ENCODE measurements at places on chromosomes 11 and 22.

- DNase-seq, result no peak
Measured at GRCh38 chr11:119091966-119092879, 7.5 kb downstream of the HMBS start.

- DNase-seq, result no peak
Measured at GRCh38 chr11:45659818-45660160, 5.6 kb downstream of the CHST1 start.

DNA sequence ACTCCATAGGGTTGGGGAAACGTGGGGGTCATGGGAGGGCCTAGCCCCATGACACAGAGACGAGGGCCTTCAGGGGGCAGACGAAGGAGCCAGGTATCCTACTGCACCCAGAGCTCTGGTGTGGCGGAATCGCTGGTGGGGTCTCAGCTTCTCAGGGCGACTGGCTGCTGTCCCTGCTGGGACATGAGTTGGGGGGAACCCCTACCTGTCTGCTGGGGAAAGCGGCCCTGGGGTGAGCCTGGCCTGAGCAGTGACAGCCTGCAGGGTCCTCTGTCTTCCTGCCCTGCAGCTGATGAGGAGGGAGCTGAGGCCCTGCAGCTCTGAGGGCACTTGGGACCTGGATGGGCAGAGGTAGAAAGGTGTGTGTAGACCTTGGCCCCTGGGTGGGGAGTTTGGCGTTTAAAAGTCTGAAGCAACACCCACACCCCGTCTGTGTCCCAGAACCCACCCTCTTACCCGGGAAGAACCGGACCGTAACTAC, 33.6 kb upstream of the GRAMD4 start:
- DNase-seq, result no peak

- no peak for DNase-seq
Measured at GRCh38 chr11:1675536-1676228, 21.3 kb upstream of the KRTAP5-6 start.

- no peak for DNase-seq
Measured at GRCh38 chr11:110147962-110148709, 54.9 kb downstream of the ZC3H12C start.

DNA sequence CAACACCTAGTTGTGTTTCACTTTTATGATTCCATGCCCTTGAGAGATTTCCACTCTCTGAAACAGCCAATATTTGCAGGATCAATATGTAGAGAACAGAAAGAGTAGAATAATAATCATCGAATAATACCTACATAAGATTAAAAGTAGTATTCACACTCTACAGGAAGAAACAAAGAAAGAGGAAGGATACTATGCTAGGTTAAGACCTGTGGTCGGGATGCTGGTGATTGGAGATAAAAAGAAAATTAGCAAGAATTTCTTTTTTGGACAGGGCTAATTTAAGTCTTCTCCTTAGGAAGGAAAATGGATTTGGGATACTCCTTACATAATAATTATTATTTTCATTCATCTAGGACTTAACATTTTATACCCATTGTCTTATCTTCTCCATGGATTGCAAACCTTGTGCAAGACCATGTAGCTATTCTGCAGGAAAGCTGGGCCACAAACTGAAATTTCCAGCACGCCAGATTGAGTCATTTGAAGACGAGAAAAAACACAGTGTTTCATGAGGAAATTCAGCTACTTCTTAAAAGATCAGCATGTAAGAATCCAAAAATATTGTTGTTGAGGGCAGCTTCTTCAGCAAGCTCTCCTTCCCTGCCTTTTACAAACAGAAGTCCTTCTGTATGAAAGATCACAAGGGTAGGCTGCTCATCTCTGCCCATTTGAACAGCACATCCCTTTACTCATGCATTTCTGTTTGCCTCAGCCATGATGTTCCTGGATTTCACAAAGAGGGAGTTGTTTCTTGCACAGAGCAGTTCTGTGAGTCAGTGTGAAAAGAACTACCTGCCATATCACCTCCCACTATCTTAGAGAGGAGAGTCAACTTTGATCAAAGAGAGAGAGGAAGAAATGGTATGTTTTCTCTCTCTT, 90.7 kb downstream of the FAM76B start:
- peak; percentile 45 for DNase-seq

GRCh38 chr11:72218251-72218745, 1.7 kb downstream of the FOLR2 start:
- no peak for DNase-seq

DNA sequence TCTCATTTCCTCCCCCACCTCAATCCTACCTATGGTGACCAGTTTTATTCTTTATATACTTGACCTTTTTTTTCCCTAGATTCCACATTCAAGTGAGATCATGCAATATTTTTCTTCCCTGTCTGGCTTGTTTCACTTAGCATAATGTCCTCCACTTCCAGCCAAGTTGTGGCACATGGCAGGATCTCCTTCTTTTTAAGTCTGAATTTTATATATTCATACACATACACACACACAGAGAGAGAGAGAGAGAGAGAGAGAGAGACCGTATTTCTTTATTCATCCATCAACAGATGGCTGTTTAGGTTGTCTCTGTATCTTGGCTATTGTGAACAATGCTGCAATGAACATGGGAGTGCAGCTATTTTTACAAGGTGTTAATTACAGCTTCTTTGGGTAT, 1.4 kb downstream of the POU2AF2 start:
- no peak for DNase-seq

GRCh38 chr22:40199852-40200251, 22.1 kb downstream of the TNRC6B start:
- DNase-seq, result no peak

DNA sequence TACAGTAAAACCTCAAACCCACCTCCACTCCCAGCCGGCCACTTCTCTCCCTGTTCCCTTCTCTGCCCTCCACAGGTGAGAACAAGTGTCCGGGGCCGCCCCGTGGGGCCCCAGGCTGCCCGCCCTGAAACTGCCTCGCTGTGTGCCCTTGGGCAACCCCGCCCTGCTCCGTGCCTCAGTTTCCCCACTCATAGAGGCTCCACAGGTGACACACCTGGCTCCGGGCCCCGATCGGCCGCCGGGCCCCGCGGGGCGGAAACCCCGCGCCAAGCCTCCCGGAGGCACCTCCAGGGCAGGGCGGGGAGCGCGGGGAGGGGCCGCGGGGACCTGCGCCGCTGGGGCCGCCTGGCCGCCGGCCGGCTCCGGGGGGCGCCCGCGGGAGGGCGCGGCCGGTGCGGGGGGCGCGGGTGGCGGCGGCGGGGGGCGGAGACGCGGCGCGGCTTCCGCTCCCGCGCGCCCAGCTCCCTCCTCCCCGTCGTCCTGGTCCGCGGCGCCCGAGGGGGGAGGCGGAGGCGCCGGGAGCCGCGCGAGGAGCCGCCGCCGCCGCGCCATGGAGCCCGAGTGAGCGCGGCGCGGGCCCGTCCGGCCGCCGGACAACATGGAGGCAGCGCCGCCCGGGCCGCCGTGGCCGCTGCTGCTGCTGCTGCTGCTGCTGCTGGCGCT, at the start of gene LRP5:
Gene LRP5, plus strand, starts transcription at position 475 of the 663 bp plus-strand sequence. Its CDS starts 124 bp downstream, at position 599.
- no peak for DNase-seq

DNA sequence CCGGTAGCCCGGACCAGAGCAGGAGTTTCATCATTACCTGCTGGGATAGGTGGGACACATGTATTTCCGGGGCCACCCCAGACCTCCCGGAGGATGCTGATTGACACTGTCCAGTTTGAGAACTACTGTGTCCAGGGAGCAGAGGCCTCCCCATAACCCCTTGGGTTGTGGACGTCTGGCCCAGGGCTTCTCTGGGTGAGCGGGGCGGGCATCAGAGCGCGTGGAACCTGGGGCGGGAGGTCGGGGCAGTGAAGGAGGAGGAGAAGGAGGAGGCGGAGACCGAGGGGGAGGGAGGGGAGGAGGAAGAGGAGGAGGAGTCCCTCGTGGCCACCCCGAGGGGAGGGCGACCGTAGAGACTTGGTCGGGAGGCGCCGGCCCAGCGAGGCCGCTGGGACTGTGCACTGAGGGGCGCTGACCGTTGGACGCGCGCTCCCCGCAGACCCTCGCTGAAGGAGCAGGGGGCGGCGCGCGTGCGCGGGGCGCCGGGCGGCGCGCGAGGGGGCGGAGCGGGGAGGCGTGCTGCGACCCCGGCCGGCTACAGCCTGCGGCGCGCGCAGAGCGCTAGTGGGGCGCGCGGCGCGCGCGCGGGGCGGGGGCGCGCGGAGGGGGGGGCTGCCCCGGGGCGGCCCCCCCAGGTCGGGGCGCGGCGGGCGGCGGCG, at the start of gene GRK3:
Gene GRK3, plus strand, starts transcription at position 356 of the 659 bp plus-strand sequence. CDS start 366 bp downstream, outside the sequence.
- DNase-seq, result peak; percentile 85

DNA sequence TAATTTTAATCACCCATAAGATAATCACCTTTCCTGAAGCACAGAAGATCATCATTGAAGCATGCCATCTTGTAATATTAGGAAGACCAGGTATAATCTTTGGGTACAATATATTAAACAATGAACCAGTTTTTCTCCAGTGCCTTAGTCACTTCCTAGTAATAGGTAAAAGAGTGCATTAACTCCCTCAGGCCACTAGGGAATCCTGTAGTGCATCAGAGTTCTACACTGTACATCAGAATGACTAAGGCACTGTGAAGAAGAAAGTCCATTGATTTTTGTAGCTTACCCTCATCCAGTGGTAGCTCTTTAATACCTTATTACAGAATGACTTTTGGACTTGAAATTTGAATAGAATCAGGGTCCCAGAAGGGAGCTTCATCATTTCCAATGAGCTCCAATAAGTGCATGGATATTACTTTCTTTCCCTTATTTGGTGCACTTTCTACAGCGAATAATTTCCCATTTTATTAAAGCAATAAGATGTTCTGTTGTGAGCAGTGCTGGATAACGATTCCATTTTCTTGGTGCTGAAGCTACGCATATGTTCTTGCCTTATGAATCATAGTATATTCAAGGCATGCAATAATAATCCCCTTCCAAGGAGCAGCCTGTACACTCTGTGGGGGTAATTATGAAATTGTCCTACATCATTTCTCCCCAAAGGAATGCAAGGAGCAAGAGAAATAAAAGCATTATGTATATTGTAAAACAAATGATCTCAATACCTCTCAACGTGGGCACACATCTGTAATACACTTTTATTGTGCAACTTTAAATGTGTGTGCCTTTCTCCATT, 4.7 kb downstream of the C11orf87 start:
- no peak for DNase-seq

DNA sequence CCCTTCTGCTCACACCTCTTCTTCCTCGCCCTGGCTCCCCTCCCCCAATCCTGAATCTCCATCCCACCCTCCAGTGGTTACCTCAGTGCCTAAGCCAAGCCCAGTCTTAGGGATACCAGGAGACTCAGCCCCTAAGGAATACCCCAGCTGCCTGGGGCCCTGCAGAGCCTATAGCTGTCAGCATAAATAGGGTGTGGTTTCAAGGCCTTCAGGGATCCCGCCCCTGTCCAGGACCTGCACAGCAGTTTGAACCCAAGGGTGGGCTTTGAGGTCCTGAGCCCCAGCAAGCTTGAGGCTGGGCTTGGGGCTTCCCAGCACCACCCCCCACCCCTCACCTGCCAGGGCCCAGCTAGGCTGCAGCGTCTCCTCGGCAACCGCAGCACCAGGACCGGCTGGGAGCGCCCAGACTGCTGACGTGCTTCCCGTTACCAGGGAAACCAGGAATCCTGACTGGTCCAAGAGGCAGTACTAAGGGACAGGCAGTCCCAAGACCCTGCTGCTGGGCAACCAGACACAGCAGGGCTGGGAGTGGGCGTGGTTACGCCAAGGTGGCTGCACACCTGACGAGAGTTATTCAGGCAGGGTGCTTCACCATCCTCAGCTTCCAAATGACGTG, 13.7 kb downstream of the APBB1 start:
- DNase-seq, result no peak

- DNase-seq, result no peak
Measured at GRCh38 chr22:29719899-29720645, at the start of gene CABP7. Gene CABP7 (plus strand): TSS chr22:29720003. CDS start chr22:29720425, 422 bp downstream.

GRCh38 chr11:27209562-27210005, 153.4 kb downstream of the CCDC34 start:
- peak; percentile 77 for DNase-seq

GRCh38 chr11:84290647-84291046, 1004.5 kb upstream of the CCDC90B start:
- no peak for DNase-seq

- no peak for DNase-seq
Measured at GRCh38 chr11:4441515-4441914, 7.6 kb upstream of the OR52K2 start.

- no peak for DNase-seq
Measured at GRCh38 chr11:117936973-117937372, 7.8 kb upstream of the TMPRSS13 start.

GRCh38 chr11:65121865-65122696, at the start of the genes FAU and MRPL49:
Gene FAU (minus strand): TSS chr11:65122134. CDS start chr11:65121813, 321 bp downstream.
Gene MRPL49 (plus strand): TSS chr11:65122321. CDS start chr11:65122347, 26 bp downstream.
- peak; percentile 98 for DNase-seq

DNA sequence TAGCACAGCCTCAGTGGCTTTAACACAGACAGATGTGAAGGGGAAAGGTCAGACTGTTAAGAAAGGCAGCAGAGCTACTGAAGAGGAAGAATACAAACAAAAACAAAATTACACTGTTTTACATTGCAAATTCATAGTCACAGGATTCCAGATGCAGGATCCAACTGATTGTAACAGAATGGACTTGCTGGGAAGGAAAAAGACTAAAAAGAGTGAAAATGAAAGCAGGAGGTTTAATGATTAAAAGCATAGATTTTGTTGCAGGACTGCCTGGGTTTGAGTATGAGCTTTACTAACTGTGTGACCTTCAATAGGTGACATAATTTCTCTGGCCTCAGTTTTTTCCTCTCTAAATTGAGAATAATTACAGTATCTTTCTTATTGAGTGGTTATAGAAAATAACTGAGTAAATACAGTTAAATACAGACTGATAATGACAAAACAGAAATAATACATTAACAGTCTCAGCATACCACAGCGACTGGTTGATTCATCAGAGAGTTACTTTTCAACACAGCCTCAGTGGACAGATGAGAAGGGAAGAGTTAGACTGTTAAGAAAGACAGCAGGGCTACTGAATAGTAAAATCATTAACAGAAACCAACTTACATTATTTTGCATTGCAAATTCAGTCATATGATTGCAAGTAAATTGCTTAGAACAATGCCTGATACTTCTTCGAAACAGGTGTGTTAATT, 704.2 kb upstream of the TENM4 start:
- DNase-seq, result no peak

DNA sequence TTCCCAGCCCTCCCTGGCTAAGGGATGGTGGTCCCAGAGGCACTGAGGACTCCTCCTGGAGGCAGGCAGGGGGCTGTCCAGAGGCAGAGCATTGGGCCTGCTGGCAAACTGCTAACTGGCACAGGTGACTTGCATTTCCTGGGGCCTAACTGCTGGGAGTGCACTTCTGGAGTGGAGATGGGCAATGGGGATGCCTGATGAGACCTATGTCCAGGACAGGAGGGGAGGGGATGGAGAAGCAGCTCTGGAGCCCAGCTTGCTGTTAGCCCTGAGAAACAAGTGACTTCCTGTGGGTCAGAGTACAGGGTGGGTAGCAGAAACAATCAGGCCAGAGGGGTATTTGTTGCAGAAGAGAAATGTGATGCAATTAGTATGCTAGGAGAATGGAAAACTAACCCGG, 253.2 kb downstream of the ST3GAL4 start:
- no peak for DNase-seq

- no peak for DNase-seq
Measured at GRCh38 chr22:46353483-46354105, 18.1 kb downstream of the TRMU start.

DNA sequence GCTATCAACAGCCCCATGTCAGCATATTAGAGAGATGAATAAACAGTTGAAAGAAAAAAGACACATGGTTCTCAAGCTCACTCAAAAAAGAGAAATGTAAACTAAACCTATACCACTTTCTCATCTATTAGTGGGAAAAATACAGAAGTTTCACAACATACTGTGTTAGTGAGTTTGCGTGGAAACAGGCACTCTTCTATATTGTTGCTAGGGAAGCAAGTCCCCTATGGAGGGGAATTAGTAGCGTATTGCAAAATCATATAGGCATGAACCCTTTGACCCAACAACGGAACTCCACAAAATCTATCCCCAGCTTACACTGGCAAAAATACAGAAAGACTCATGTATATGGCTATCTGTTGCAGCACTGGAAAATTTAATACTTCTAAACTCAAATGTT, 14.2 kb upstream of the RFPL2 start:
- DNase-seq, result no peak

- DNase-seq, result no peak
Measured at GRCh38 chr11:76277298-76278175, 71.2 kb upstream of the WNT11 start.
